ENCODE measurements at places on chromosomes 1 and 21. TPM values are rescaled to one million over a fixed set of nuclear protein-coding genes. Genes with fewer than 3 reads are reported as not detected.

The PLA2G2C gene
- total RNA-seq = not detected

The FBXO2 gene
- 0.99 TPM for total RNA-seq

The RAB7B gene
- 17.2 TPM for total RNA-seq

The AMY1C gene
- total RNA-seq = not detected

The NIPAL3 gene
- total RNA-seq = 12.0 TPM

The VAV3 gene
- total RNA-seq = 39.3 TPM

The CFHR3 gene
- total RNA-seq = 0.39 TPM

The CFHR5 gene
- not detected for total RNA-seq

The TMPRSS2 gene
- total RNA-seq = 0.69 TPM

The GNL2 gene
- total RNA-seq = 70.7 TPM

The SPRR3 gene
- total RNA-seq = 0.69 TPM

DNA sequence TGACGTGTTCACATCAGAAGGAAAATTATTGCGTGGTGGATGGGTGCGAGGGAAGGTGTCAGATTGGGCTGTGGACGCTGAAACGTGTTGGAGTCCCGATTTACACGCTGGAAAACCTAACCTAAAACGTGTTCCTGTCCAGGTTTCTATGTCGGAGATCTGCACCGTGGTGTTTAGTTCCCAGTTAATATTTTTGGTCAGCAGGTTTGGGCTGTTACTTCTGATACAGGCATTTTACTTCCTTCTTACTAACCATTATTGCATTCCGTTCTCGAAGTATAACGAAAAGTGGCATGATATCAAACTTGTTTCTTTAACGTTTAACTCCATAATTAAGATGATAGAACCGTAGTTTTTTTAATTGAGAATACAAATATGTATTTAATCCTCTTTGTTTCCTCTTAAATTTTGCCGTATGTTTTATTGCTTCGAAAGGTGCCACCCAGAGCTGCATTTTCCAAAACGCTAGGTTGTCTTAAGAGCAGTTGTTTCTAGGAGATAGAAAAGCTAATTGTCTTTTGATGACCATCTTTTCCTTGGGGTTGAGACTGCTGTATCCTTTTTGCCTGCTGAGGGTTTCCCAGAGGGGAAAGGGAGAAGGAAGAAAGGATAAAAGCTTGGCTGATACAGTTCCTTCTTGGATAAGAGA, 1.3 kb downstream of the ADARB1 start:
- no peak for DNase-seq

DNA sequence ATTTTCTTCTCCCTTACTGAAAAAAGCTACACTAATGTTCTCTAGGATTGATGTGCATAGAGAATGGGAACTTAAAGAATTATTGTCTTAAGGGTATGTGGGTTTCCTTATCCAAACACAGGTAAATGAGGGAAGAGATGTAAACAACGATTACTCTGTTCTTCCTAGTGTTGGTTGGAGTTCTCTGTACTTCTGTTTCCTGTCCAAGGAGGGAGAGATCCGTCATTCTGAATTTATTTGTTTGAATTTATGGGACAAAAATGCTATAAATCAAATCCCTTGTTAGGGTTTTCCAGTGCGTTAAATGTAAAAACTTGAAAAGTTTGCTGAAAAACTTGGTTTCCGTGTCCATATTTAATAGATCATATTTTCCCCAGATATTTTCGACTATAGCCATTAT, 29.6 kb downstream of the LAMC1 start:
- no peak for DNase-seq

- DNase-seq = peak; percentile 42
Observed at GRCh38 chr1:230310381-230311163, 115.6 kb downstream of the PGBD5 start.

DNA sequence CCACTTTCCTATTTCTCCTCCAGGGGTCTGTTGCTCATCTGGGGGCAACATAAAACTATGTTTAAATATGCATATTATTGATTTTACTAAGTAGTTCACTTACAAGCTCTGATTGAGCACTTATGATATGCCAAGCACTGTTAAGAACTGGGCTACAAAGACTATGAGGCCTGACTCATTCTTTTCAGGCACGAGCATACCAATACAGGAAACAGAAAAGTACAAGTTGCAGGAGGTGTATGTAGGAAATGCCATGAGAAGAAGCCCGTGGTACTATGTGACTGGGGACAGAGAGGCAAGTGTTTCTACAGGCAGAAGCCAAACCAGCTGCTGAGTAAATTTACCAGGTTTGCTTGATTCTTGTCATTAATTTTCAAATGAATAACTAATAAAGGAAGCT, 120.4 kb upstream of the PTGFR start:
- no peak for DNase-seq

- no peak for DNase-seq
Observed at GRCh38 chr1:114510274-114511031, 550 bp downstream of the TRIM33 start.

DNA sequence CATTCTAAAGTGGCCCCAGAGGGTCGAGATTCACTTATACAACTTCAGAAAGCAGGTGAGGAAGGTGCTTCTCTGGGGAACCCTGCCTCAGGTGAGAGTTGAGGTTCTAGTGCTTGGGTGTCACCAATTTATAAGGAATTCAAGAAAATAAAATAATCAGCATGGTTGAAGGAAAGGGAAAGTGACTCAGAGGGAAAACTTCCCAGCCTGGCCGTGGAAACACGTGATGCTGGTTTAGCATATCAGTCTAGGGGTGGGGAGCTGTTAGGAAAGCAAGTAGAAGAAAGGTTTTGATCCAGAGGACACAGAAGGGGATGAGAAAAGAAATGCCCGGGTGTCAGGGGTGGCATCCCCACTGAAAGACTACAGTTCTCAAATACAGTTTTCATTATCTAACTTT, 37.7 kb upstream of the TMEM125 start:
- no peak for DNase-seq

GRCh38 chr1:184059887-184060286, 8.4 kb downstream of the TSEN15 start:
- DNase-seq = no peak

GRCh38 chr1:118989878-118990378, 1.8 kb upstream of the TBX15 start:
- peak; percentile 56 for DNase-seq

- no peak for DNase-seq
Observed at GRCh38 chr21:15850645-15851044, 120.9 kb downstream of the USP25 start.

GRCh38 chr1:31648641-31649357, 4.1 kb upstream of the PEF1 start:
- DNase-seq = no peak

GRCh38 chr1:230286166-230286889, 139.8 kb downstream of the PGBD5 start:
- no peak for DNase-seq

DNA sequence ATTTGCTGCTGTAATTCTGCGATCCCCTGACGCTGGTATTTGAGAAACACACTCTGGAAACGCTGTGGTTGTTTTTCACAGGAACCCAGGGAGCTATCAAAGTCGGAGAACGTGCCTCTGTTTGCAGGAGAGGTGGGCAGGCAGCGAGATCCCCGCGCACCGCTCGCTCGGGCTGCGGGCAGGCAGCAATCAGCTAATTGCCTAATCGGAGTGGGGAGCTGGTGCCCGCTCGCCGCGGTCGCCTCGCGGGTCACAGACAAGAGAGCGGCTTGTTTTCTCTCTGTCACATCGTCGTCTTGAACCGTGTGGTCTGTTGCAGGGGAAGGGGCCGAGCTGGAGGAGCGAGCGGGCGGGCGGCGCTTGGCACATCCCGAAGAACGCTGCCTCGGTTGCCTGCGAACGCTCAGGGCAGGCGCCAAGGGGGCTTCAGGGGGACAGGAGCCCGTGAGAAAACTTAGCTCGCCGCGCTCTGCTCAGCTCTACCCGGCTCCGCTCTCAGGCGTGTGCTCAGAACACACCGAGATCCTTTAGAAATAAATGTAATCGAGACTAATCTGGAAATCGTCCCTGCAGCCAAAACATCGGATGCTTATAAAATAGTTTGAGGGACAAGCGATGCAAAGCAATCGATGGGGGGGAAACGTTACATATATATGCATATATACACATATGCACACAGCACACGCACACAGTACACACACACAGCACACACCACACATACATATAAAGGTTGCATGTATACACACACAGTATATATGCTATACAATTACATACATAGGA, 93.6 kb upstream of the SMYD2 start:
- no peak for DNase-seq

- no peak for DNase-seq
Observed at GRCh38 chr21:43593078-43593477, 66.2 kb downstream of the HSF2BP start.

DNA sequence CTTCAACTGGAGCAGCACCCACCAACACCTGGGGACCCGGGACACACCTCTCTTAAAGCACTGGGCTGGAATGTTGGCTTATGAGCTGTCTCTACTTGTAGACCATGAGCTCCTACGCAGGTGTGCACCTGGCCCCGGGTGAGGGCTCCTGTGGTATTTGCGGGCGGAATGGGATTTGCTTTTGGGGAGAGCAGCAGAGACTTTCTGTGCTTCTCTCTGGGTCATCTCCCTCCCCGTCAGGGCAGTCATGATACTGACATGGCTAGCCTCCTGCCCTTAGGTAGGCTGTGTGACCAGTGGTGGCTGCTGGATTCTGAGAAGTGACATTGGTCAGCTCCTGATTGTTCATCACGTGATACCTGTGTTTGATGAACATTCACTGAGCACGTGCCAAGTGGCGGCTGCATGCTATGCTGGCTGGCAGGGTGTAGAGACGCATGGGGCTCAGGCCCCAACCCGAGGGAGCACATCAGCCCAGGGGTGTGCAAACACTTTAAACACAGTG, 9.0 kb upstream of the ZBTB21 start:
- no peak for DNase-seq

GRCh38 chr1:210697185-210697584, 368.5 kb downstream of the HHAT start:
- no peak for DNase-seq

DNA sequence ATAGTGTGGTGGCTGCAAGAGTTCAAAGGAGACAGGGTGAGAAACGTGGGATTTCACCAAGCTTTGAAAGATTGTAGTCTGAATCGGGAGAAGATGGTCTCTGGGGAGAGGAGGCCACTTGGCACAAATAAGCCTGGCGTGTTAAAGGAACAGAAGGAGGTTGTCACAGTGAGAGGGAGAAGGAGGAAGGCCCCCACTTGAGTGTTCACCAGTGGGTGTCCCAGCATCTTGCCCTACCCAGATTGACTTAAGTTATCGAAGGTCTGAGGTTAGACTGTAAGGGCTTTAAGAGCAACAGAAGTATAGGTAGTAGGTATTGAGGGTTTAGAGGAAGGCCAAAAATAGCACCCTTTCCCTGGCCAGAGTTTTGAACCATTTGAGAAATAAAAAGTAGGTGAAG, 48.0 kb downstream of the BACH1 start:
- DNase-seq = no peak

DNA sequence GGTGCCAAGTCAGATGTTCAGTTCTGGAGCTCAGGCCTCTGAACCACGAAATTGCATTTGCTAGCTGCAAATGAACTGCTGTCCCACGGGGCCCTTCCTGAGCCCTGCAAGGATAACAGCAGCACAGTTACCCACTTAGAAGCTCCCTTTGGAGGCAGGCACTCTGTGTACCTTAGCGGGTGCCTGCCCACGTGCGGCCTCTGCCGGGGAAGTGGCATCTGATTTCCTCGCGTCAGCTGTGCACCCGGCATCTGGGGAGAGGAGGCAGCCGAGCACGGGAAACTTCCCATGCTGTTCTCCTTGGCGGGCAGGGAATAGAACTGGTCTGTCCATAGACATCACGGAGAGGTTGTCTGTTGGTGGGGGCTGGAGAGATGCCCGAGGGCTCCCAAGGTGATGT, 148.0 kb upstream of the C1orf174 start:
- DNase-seq = no peak

DNA sequence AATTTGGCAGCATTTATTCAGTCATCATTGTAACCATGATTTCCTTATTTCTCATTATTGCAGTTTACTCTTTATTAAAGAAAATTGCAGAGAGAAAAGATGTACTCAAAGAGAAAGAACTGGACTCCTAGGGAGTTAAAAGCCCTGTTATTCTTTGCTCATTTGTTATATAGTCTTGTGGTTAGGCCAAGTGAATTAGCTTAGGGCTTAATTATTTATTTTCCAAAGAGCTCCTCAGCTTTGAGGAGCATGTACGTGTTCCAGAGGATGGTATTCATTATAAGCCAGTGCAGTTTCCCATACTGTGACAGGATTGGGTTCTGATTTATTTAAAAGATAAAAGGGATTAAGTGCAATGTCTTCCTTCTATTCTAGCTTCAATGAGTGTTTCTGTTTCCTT, 86.4 kb downstream of the GPR161 start:
- no peak for DNase-seq

DNA sequence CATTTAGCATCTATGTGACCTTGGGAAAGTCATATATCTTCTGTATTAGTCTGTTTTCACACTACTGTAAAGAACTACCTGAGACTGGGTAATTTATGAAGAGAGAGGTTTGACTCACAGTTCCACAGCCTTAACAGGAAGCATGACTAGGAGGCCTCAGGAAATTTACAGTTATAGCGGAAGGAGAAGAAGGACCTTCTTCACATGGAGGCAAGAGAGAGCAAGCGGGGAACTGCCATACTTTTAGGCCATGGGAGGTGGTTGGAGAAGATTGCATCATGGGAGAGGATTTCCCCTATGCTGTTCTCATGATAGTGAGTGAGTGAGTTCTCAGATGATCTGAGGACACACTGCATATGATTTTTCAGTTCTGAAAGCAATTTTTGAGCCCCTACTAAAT, 87.9 kb downstream of the CLEC20A start:
- DNase-seq = no peak

DNA sequence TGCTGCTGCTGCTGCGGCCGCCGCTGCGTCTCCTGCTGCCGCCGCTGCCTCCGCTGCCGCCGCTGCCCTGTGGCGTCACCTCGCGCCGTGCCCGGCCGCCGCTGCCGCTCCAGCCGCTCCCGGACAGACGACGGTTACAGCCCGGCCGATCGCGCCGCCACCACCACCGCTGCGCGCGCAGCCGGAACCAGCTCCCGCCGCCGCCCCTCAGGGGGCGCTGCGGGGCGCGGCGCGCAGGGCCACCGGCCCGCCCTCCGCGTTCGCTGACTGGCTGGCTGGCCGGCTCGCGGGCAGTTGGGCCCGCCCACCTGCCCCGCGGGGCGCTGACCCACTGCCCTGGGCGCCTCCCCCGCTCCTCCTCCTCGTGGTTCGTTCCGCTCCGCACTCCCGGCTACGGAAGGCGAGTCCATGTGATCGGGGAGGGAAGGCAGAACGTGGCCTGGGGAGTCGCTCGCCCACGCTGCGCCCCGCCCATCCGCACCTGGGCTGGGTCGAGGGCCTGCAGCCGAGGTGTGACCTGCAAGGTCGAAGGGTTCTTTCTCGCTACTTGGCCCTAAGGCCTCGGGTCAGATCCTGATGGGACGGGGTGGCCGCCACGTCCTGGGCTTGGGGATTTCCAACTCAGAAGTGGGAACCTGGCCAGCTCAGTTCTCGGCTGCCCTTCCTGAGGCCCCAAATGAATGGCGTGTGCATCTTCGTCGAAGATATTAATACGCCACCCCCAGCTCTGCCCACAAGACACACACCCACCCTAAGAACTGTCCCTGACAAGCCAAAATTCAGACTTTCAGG, at the start of gene PTP4A2:
Gene PTP4A2 (minus strand): TSS at position 185 of the 792 bp plus-strand sequence. CDS start 19,303 bp downstream, outside the sequence.
- peak; percentile 86 for DNase-seq

All from skin of body (tissue), 3 donors.